ENCODE measurements at places on chromosomes 6 and 20.

DNA sequence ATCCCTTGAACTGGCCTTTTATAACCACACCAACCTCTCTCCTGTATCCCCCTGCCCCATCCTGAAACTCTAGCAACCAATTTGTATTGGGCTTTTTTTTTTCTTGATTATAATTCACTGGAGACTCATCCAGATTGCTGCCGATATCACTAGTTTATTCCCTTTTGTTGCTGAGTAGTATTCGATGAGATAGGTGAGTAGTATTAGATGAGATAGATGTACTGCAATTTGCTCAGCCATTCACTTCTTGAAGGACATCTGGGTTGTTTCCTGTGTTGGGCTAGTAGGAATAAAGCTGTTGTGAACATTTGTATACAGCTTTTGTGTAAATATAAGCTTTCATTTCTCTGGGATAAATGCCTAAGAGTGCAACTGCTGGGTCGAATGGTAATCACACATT is 58.2 kb downstream of the GCLC start:
- no peak for DNase-seq

DNA sequence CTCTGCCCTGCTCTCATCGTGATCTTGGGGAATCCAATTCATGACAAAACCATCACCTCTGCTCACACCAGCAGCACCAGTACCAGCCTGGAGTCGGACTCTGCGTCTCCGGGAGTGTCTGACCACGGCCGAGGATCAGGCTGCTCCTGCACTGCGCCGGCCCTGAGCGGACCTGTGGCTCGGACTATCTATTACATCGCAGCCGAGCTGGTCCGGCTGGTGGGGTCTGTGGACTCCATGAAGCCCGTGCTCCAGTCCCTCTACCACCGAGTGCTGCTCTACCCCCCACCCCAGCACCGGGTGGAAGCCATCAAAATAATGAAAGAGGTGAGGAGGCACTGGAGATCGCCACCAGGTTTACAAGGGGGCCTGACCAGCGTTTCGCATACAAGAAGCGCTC is 37.2 kb upstream of the PBOV1 start:
- DNase-seq = no peak

DNA sequence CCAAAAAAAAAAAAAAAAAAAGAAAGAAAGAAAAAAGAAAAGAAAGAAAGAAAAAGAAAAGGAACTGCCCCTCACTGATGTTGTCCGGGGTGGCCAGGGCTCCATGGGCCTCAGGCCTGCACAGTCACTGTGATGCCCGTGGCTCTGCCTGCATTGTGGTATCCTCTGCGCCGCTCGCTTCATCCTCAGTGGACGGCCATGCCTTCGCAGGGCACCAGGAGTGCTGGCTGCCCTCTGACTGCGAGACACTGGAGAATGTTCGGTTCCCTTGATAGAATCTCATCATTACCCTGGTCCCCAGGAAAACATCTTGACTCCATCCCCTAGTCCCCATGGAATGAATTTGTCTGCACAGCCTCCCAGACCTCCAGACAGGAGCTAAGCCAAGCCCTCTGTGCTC is 61.7 kb downstream of the TMEM242 start:
- DNase-seq = no peak

DNA sequence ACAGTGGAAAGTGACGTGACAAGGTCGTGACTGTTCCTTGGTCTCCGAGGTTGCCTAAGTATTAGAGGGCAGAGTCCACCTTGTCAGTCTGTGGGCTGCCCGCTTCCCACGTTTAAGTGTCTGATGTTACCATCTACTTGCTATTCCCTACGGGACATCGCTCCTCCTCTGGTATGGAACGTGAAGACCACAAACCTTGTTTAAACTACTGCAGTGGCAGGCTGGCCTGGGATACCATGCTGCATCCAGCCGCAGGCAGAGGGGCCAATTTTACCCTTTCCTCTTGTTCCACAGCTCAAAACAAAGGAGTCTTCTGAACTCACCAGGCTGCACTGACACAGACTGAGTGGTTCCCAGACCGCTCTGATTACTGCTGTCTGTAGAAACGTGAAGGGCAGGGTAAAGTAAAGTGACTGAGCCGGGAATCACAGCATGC is 275.9 kb downstream of the FOXC1 start:
- DNase-seq = no peak

DNA sequence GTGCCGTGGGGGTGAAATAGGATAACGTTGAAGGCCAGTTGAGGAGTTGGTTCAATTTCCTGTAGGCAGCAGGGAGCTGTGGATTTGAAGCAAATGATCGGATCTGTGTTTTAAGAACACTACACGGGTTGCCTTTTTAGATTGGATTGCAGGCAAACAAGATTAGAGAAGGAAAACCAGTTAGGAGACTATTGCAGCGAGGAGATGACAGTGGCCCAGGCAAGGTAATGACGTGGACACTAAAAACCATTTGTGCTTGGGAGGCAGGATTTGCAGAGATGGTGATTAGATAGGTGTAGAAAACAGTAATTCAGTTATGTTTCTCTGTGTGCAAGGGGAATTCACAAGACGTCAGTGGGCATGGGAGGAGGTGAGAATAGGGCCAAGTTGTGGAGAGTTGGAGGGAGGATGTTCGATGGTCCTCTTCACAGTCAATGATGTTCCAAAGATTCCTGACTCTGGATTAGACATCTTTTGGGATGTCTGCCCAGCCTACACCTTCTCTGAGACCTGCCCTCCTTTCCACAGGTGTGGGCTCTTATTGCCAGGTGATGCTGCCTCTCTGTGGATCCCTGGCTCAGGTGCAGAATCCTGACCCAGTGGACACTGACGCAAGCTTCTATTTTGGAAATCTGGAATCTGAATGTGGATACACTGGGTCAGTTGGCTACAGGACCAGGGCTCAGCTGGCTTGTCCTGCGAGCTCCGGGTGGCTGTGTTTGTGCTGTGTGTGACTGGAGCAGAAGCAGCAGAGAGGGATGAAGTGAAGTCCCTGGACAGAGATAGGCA is 54.2 kb downstream of the TFAP2C start:
- DNase-seq = no peak

DNA sequence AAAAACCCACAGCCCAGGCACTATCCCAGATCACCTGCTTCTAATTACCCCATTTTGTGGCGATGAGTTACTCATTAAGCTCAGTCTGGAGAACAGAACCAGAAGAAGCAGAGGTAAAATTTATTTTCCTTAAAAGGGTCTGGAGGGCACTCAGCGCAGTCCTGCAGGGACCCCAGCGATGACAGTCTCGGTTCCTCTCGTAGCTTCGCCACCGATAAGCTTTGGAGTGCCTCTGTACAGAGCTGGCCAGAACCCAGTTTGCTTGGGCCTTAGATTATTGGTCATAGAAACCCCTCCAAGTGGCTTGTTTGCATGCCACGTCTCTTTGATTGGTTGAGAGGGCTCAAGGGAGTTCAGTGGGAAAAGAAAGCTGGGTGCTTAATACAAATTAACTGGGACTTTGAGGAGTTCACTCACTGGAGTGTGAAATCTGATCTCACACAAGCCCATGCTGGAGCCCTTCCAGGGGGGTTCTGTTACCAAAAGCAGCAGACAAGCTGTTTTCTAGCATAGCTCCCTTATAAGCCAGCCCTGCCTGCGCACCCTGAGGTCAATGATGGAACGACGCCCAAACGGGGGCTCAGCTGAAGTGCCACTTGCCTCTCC is 158.5 kb upstream of the ARID1B start:
- DNase-seq = no peak

- DNase-seq = no peak
Observed at GRCh38 chr20:51327251-51327841, 215.2 kb downstream of the NFATC2 start.

GRCh38 chr20:44448753-44449546 is 26.7 kb upstream of the TTPAL start:
- DNase-seq = no peak

Data from esophagus muscularis mucosa (tissue), 4 donors.